ENCODE measurements at places on chromosomes 3 and 15.

- no peak for DNase-seq
Measured at GRCh38 chr3:157071744-157072525, 88.0 kb downstream of the CCNL1 start.

DNA sequence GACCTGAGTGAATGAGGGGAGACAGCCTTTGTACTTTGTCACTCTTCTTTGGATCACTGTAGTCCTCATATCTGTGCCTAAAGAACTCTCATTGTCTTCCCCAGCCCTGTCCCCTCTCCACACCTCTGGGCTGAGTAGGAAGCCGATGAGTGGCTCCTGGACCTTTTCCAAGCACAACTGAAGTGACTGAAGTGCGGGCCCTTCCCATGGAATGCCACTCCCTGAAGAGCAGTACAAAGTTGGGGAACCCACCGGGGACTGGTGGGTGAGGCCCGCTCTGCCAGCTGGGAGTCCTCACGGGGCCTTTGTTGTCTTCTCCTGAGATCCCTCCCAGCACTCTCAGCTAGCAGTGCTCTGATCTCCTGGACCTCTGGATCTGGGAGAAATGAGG, 90.1 kb downstream of the AAGAB start:
- no peak for DNase-seq

GRCh38 chr3:89275001-89275400, 167.6 kb downstream of the EPHA3 start:
- no peak for DNase-seq

DNA sequence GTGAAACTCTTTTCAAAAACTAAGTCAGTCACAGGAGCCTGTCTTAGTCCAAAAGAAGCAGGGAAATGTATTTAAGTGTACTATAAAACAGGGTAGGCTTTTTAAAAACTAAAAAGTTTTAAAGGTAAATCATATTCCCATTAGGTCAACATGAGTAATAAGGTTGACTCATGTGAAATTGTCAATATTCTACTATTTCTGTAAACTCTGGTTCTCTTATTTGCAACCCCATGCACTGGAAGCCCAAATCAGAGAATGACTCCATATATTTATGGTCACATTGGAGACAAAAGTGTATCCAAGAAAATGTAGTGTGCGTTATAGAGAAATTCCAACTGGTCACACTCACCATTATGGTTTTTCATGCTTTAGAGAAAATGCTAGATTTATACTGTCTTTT, 600.3 kb upstream of the TGFBR2 start:
- no peak for DNase-seq

DNA sequence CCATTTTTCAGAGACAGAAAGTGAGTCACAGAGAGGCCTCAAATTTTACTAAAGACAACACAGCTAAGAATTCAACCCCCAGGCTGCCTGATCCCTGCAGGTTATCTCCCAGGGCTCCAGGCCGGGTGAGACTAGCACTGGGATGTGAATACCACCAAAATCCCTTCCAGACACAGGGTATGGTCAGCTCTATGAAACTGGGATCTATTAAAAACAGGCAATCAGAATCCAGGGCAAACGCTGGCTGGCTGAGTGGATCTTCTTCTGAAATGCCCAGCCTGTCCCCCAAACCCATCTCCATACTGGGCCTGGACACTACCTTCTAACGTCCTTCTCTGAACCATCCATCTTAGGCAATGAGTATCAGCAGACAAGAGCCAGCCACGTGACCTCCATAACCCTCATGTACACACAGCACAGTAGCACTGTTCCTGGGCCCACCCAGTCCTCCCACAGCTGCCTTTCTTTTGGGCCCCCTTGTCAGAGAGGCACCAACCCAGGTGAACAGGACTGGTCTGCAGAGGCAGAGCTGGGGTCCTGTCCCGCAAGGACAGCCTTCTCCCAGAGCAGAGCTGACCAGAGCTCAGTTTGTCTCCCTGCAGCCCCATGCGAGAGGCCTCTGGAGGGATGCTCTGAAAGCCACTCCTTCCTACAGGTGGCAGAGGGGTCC, 1.9 kb downstream of the RAB6B start:
- no peak for DNase-seq

DNA sequence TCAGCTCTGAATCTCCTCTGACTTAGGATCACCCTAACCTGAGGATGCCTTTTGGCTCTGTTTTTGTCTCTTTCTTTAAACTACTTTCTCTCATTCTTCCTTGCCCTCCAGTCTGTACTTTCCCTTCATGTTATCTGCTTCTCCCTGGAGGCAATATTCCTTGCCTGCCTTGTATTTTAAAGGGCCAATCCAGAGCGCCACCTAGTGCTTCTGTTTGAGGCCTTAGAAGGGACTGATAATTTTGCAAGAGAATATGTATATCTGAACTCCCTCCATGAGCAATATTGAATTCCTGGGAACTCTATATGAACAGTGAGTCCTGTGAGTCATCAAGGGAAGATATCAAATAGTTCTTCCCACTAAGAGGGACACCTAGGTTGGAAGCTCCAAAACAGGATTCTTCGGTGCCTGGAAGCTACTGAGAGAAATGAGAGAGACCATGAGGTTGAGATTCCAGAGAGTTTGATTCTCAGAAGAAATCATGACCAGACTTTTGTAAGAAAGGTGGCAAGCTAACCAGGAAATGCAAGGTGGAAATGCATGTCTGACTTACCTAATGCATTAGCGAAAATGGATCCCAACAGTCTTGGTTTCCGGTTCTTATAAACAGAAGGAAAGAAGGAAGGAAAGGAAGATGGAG, 203.8 kb upstream of the CD96 start:
- peak; percentile 50 for DNase-seq

GRCh38 chr3:143573610-143574303, 274.5 kb downstream of the SLC9A9 start:
- no peak for DNase-seq

GRCh38 chr3:104102386-104102785, 1264.3 kb upstream of the ALCAM start:
- peak; percentile 67 for DNase-seq

DNA sequence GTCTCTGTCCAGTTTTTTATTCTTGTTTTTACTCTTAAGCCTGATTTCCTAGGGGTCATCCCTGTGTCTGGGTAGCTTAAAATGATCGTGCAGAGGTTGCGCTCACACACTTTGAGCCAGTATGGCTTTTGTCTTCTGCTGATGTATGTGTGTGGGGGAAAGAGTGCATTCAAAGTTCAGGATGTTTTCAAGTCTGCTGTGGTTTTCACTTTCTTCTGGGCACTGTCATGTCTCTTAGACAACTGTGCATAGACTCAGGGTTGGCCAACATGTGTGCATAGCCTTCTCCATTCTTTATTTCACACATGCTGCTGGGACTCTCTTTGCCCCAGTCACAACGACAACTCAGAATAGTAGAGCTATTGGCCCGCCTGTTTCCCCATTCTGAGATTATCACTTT, 139.1 kb downstream of the WNT7A start:
- DNase-seq, result no peak

Data from KBM-7 (cell line).